ENCODE measurements at places on chromosomes 4 and X. TPM values are rescaled to one million over a fixed set of nuclear protein-coding genes. Genes with fewer than 3 reads are reported as not detected.

DNA sequence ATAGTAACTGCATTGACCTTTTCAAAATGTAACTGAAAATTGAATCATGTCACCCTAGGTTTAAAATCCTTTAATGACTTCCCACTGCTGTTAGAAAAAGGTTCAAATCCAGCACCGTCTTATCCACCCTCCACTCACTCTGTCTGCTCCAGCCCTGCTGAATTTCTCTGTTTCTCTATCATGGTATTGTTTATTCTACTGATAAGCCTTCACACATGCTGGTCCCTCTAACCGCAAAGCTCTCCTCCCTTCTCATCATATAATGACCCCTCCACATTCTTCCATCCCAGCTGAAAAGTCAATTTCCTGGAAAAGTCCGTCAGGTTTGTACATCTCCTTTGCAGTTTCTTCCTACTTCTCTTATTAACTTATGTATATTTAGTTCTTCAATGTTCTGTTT lies 389.2 kb upstream of the F9 start:
- DNase-seq = no peak

DNA sequence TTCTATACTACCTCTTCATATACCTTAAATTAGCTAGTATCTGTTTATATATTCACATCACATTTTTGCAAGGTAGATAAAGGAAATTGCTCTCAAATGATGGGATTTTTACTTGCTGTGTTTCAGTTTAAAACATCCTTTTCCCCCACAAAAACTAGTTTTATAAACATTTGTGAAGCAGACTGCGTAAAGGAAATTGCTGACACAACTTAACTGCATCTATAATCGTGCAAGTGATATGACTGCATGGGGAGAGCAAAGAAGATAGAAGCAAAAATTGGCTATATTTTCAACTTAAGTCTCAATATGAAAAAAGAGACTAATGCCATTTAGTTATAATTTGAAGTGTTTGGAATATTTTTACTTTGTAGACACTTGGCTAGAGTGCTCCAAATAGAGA lies 385.2 kb downstream of the C4orf33 start:
- DNase-seq = no peak

DNA sequence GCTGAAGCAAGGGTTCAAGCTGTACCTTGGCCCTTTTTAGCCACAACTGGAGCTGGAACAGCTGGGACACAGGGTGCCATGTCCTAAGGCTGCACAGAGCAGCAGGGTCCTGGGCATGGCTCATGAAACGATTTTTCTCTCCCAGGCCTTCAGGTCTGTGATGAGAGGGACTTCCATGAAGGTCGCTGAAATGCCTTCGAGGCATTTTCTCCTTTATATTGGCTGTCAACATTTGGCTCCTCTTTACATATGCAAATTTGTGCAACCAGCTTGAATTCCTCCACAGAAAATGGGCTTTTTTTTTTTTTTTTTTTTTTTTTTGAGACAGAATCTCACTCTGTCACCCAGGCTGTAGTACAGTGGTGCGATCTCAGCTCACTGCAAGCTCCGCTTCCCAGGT lies 430.8 kb downstream of the PCDH11X start:
- no peak for DNase-seq

TRIM60 gene
- not detected for total RNA-seq

GRCh38 chr4:112516471-112517066 lies 589 bp upstream of the NEUROG2 start:
- DNase-seq = no peak

DNA sequence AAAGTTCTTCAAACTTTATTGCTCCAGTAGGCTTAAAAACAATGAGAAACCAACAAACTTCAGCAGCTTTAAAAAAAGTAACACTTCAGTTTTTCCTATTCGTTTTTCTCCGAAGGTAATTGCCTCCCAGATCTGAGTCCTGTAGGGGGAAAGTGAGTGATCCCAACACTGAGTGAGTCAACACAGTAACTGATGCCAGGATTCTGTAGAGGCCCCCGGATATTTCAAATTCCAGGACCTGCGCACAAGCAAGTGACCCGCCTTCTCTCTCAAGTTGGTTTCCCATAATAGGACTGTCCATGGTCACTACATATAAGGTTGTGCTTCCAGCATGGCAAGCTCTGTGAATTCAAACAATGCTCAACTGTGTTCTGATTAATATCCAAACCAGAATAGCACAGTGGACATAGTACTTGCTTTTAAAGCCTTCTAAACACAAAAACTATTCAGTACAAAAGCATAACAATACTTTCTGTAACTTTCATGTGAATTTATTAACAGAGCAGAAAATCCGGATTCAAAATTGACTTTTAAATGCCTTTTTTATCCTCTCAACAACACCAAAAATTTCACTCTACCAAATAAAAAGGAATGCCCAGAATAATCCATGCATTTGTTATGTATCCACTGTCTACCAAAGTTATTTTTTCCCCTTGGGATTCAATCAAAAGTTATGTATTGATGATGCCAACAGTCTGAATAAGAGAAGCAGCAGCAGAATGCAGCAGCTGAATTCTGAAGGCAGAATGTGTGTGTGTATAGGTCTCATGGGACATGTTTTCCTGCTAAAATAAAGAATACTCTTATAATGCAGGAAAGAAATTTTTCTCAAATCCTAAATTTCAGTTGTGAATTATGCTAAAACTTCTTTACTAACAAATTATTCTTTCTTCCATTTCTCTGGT lies at the start of gene DMD:
DMD (minus strand) TSS at position 194 of the 905 bp plus-strand sequence. CDS start 237 bp downstream, outside the sequence.
- peak; percentile 73 for DNase-seq

DNA sequence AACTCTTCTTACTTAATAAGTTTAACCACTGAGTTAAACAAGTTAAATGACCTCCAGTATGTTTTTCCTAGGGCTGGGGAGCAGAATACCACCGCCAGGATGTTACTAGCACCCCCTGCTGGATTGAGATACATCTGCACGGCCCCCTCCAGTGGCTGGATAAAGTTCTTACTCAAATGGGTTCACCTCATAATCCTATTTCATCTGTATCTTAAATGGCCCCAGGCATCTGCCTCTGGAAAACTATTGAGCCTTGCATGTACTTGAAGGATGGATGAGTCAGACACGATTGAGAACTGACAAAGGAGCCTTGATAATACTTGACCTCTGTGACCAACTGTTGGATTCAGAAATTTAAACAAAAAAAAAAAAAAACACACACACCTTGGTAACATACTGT lies 61.5 kb upstream of the MMAA start:
- no peak for DNase-seq

GRCh38 chrX:31266203-31267076 lies 194.6 kb upstream of the FTHL17 start:
- DNase-seq = peak; percentile 77

- DNase-seq = no peak
Observed at GRCh38 chr4:55380576-55380975, 15.2 kb upstream of the TMEM165 start.

DNA sequence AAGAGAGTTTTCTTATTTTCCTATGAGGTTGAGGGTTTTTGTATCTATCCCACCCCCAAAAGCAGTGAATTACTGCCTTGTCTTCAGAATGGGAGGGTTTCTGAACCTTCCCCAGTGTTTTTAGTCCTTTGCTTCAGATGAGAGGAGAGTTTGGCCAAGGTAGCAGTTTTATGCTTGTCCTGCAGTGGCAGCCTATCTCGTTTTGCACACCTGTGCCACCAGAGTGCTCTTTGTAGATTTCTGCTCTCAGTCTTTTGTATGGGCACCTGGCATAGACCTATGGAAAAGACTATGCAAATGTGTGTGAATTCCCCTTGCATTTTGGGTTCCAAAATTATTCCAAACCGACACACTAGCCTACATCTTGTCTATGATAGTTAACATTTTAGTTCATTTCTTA lies 5.8 kb downstream of the TBC1D19 start:
- no peak for DNase-seq

NOX1 gene
- total RNA-seq = not detected

ITGB1BP2 gene
- 85.5 TPM for total RNA-seq

DNA sequence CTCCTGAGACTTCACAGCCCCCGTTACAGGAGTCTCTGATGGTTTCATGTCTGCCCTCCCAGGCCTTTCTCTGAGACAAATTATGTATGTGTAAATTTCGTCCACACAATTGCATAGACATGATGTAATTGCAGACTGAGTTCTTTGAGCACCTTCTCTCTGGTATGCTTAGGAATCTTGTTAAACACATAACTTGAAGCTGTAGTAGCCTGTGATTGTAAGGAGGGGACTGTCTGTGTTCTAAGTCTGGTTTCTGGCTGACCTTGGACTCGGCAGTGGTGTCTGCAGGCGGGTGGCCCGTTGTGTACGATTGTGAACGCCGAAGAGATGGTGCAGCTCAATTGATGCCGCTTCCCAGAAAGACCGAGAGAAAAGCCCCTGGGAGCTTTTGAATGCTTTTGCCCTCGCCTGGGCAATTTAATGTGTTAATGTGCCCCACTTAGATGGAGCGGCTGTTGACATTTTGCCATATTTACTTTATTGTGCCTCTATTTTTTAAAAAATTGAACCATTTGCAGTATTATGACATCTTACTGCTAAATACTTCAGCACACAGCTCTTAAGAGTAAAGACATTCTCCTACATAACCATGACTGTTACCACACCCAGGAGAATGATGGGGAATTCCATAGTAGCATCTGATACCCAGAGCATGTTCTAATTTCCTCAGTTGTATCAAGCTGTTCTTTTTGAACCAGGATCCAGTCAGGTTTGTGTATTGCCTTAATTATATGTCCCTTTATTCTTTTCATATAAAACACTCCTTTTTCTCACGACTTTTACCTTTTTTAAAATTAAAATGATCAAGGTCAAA lies 58.4 kb upstream of the TADA2B start:
- no peak for DNase-seq

DNA sequence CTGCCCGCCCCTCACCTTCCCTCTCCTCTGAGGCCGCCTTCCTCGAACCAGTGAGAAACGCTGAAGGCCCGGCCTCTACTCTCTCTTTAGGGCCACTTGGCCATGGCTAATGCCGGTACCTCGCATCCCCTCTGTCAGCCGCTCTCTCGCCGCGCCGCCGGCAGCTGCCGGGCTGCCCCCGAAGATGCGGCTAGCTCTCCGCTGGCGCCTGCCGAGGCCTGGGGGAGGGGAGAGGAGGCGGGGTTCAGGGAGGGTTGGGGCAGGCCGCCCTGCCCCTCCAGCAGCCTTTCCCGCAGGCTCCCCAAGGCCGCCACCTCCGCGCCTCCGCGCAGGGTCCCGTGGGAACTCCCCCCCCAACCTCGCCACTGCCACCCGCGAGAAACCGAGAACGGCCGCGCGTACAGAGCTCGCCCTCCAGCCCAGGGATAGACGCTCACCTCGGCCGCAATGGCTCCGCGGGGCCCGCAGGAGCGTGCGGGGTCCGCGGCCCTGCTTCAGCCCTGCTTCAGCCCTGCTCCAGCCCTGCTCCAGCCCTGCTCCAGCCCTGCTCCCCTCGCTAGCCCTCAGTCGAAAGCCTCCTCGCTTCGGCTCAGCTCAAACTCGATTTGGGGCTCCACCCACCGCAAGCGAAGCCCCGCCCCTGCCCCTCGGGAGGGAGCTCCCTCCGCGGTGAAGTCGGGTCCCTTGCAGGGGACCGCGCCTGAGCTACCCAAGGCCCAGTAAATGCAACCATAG lies at the start of gene HUWE1:
HUWE1 (minus strand) TSS at position 569 of the 735 bp plus-strand sequence. CDS start 32,612 bp downstream, outside the sequence.
- peak; percentile 90 for DNase-seq

DNA sequence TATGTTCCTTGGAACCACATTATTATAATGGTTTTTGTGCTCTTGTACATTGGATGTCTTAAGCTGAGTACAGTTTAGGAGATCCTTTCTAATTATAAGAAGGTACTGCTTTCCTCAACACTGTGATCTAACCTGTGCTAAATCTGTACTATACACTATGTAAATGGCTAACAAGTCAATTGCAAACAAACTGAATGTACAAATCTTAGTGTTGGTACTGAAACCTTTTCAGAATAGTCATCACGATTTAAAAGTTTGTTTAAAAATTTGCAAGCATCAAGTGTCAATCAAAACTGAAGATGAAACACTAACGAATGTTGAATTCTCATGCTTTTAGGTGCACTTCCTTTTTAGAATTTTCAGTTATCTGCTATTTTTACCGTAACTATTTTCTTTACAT lies 2090.4 kb upstream of the TENM3 start:
- DNase-seq = no peak

DNA sequence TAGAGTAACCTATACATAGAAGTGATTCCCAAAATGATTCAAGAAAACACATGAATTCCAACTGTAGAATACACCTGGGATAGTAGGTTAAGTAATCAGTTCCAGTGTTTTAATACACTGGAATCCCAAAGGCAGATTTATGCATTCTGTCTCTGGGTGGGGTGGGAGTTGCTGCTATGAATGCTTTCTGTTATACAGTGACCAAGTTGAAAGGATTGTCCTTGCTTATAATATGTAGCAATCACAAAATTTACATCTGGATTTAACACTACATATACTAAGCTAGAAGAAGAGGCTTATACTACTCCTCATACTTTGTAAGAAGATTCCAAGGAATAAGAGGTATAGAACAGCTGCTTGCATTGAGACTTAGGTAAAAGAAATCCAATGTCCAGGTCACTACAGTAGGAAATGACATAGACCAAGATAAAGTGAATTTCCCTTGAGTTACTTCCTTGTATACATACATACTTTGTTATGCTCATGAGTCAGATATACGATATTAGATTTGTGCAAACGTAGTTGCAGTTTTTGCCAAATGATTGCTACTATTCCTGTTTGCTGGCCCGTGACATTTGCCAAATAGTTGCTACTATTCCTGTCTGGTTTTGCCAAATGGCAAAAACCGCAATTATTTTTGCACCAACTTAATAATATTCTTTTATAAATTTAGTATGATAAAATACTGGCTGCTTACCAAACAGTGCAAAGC lies 210.5 kb upstream of the DIAPH2 start:
- DNase-seq = no peak

DNA sequence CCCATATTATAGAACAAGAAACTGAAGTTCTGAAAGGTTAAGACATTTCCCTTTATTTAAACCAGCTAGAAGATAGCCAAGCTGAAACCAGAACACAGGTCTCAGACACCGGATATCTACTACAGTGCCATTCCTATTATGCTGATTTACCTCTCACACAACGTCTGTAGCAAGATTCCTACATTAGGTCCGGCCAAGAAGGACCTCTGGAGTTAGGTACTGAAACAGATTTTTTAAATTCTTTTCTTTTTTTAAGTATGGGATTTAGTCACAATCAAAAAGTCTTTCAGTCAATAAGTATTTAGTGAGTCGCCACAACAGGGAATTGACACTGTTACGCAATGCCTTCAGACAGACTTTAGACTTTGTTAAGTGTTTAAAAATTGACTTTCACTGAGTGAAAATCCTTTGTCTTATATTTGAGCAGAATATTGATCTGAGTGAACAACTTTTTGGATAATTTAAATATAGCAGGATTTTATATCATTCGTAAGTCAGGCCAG lies 26.5 kb upstream of the SPANXN4 start:
- no peak for DNase-seq

SLC9B1 gene
- total RNA-seq = 0.86 TPM

DNA sequence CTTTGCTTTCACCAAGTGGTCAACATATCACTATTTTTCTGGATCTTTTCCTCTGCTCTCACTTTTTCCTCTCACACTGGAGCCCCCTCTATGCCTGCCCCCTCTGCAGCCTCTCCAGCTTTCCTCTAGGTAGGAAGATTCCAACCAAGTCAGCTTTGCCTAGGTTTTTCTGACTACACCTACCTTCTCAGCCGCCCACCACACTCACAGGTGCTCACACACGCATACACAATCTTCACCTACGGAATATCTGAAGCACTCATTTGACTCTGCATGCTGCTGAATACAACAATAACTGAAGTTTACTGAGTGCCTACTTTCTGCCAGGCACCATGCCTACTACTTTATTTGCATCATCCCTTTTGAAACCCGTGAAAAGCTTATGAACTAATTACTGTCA lies 328.0 kb downstream of the PPP3CA start:
- DNase-seq = no peak

All from cardiac septum (tissue), 1 donor.